ENCODE measurements at places on chromosomes 3 and 15. TPM values are rescaled to one million over a fixed set of nuclear protein-coding genes. Genes with fewer than 3 reads are reported as not detected.

- no peaks in the 10 kb centered on the region for H3K27me3 ChIP-seq
- H3K36me3 ChIP-seq, result no peaks in the 10 kb centered on the region
- H3K27ac ChIP-seq, result no peak overlapping the region
Measured at GRCh38 chr3:123076112-123076495, 9.3 kb downstream of the PDIA5 start.

DNA sequence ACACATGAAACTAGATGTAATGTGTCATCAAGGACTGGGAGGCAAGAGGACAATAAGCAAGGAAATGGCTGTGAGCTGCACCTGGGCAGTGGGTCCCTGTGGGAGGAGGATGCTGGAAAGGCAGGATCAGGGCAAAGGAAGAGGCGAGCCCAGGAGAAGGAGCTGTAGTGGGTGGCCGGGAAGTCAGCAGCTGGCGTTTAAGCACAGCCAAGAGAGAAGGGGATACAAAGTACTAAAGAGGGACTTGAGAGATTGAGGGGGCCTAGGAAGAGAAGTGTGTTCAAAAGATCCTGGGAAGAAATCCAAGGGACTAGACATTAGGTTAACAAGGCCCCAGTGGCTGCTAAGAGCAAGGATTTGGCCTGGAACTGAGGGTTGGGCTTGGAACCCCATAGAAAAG lies 188.5 kb upstream of the SLC24A5 start:
- H3K27me3 ChIP-seq, result peaks cover 3% of the 10 kb centered on the region
- H3K27ac ChIP-seq, result no peak overlapping the region
- H3K36me3 ChIP-seq, result no peaks in the 10 kb centered on the region

- no peaks in the 10 kb centered on the region for H3K4me1 ChIP-seq
- no peaks in the 10 kb centered on the region for H3K27me3 ChIP-seq
- peaks cover 24% of the 10 kb centered on the region for H3K36me3 ChIP-seq
- H3K27ac ChIP-seq, result no peak overlapping the region
Measured at GRCh38 chr3:184825121-184825820, 13.3 kb downstream of the VPS8 start.

GRCh38 chr15:66800584-66801235 lies 98.7 kb downstream of the SMAD6 start:
- no peak overlapping the region for H3K27ac ChIP-seq
- no peaks in the 10 kb centered on the region for H3K36me3 ChIP-seq
- H3K4me3 ChIP-seq, result no peak overlapping the region
- H3K4me1 ChIP-seq, result peaks cover 2% of the 10 kb centered on the region

DNA sequence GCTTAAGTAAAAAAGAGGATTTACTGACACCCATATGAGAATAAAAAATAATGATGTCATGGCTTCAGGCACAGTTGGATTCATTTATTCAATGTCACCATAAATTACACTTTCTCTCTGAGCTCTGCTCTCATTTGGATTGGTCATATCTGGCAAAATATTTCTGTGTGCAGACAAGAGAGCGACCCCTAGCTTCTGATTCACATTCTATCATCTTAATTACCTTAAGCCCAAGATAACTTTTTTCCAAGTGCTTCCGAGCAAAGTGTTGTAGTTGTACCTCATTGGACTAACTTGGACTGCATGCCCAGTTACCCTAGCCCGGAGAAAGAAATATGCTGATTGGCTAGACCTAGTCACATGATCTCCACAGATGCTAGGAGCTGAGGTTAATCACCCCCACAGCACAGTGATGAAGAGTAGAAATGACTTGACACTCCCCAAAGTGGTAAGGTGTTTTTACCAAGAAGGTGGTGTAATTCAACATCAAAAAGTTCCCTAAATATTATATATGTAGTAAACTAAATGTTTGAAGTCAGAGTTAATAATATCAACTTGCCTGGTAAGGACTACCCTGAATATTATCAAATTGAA lies 552.2 kb upstream of the SUCLG2 start:
- H3K36me3 ChIP-seq, result no peaks in the 10 kb centered on the region
- no peak overlapping the region for H3K27ac ChIP-seq
- no peaks in the 10 kb centered on the region for H3K27me3 ChIP-seq

- no peak overlapping the region for H3K4me3 ChIP-seq
- no peak overlapping the region for H3K27ac ChIP-seq
- H3K27me3 ChIP-seq, result no peaks in the 10 kb centered on the region
- H3K4me1 ChIP-seq, result no peaks in the 10 kb centered on the region
Measured at GRCh38 chr3:54257125-54257720, 134.9 kb downstream of the CACNA2D3 start.

DNA sequence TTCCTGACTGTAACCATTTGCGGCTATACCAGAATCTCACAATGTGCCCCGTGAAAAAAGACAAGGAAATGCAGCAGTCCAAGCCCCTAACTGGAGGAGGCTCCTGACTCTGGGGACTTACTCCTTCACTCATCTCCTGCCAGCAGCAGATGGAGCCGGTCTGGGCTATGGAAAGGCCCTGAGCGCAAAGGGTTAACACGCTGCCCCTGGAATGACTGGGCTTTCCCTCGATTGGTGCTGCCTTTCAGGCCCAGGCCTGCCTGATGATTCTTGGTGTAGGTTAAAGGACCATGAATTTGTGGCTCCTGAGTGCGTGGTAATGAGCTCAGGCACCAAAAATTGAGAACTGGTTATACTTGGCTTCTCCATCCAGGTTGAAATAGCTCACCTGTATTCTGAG lies 42.3 kb upstream of the GALNT15 start:
- no peaks in the 10 kb centered on the region for H3K36me3 ChIP-seq
- H3K27me3 ChIP-seq, result peaks cover 3% of the 10 kb centered on the region
- DNase-seq, result no peak
- H3K27ac ChIP-seq, result no peak overlapping the region
- no peak overlapping the region for H3K4me3 ChIP-seq
- no peaks in the 10 kb centered on the region for H3K4me1 ChIP-seq

- peaks cover 14% of the 10 kb centered on the region for H3K36me3 ChIP-seq
- H3K27me3 ChIP-seq, result no peaks in the 10 kb centered on the region
- peak overlapping the region; percentile 52 for H3K4me3 ChIP-seq
- peak overlapping the region; percentile 92 for H3K27ac ChIP-seq
Measured at GRCh38 chr3:32420126-32421038, 28.7 kb downstream of the CMTM7 start.

The CSTA gene
- total RNA-seq, result not detected

The ATP13A5 gene
- not detected for total RNA-seq

The NKIRAS1 gene
- 3.4 TPM for total RNA-seq

GRCh38 chr15:70034596-70034995 lies 63.1 kb downstream of the TLE3 start:
- peaks cover 12% of the 10 kb centered on the region for H3K27me3 ChIP-seq
- H3K4me3 ChIP-seq, result no peak overlapping the region
- no peaks in the 10 kb centered on the region for H3K4me1 ChIP-seq
- no peak for DNase-seq
- H3K36me3 ChIP-seq, result no peaks in the 10 kb centered on the region

- H3K36me3 ChIP-seq, result no peaks in the 10 kb centered on the region
- no peak for DNase-seq
- no peaks in the 10 kb centered on the region for H3K27me3 ChIP-seq
- no peak overlapping the region for H3K4me3 ChIP-seq
Measured at GRCh38 chr3:126900859-126901540, 81.9 kb upstream of the PLXNA1 start.

- no peak overlapping the region for H3K4me3 ChIP-seq
- H3K27me3 ChIP-seq, result peaks cover 2% of the 10 kb centered on the region
- H3K4me1 ChIP-seq, result no peaks in the 10 kb centered on the region
- H3K36me3 ChIP-seq, result no peaks in the 10 kb centered on the region
- no peak overlapping the region for H3K27ac ChIP-seq
- no peak for DNase-seq
Measured at GRCh38 chr3:14278799-14279625, 100.4 kb downstream of the LSM3 start.

DNA sequence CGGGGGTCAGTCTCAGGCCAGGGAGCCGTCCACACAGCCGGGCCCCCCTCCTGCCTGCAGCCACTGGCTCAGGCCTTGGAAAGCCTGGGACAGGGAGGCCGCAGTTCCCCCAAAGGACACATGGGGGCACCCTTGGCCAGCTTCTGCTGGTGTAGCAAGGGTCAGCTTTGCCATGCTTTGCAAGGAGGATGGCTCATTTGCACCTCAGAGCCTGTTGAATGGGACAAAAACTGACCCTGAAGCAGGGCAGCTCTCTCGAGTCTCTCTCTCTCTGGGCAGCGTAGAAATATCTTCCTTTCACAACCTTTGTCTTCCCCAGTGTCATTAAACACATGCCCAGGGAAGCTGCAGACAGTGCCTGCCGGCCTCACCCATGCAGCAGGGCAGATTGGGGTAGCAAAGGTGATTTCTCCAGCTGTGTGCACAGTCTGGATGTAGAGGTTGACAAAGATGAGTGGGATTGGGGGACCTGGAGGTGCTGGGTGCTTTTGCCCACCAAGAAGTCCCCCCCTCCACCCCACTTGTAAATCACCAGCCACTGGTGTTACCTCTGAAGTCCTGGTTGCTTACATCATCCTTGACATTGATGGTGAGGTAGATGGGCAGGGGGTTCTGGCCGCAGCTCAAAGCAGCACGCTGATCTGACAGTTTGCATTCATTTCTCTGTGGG lies 17.4 kb upstream of the EHD4 start:
- H3K27me3 ChIP-seq, result peaks cover 2% of the 10 kb centered on the region
- H3K4me3 ChIP-seq, result no peak overlapping the region
- DNase-seq, result peak; percentile 89
- no peak overlapping the region for H3K27ac ChIP-seq

The SLCO3A1 gene
- total RNA-seq, result 20.8 TPM

The EXD1 gene
- total RNA-seq, result not detected

DNA sequence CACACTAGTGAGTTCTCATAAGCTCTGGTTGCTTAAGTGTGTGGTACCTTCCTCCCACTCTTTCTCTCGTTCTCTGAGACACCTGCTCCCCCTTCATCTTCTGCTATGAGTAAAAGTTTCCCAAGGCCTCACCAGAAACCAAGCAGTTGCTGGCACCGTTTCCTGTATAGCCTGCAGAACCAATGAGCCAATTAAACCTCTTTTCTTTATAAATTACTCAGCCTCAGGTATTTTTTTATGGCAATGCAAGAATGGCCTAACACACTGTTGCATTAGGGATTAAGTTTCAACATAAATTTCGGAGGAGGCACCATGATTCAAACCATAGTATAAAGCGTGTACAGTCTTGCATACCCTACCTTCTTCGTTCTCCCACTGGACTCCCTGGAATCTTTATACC lies 252.3 kb upstream of the CHRM5 start:
- H3K36me3 ChIP-seq, result no peaks in the 10 kb centered on the region
- H3K4me1 ChIP-seq, result no peaks in the 10 kb centered on the region
- DNase-seq, result no peak
- no peak overlapping the region for H3K27ac ChIP-seq

The ANKRD63 gene
- not detected for total RNA-seq

DNA sequence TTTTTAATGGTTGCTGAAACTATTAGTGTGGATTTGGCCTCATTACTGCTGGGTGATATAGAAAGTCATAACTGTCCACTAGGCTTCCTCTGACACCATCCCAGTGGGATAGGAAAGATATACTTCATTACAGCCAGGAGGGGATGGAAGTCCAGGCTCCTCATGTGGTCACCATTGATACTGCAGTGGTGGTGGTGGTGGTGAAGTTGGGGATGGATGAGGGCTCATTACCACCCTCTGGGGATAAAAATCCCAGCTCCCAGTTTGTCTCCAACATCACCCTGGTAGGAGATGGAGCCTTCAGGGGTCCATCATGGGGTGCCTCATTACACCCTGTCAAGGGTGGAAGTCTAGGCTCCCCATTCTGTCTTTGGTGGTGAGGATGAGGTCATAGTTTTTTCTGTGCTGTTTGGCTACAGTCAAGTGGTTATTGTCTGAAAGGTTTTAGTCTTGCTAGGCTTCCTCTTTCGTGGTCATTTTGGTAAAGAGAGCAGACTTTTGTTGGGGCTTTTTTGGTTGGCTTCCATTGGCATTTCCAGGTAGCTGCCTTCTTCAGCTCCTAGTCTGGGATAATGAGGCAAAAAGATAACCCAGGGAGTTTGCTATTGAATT lies 30.1 kb upstream of the FILIP1L start:
- H3K4me1 ChIP-seq, result peaks cover 23% of the 10 kb centered on the region
- H3K4me3 ChIP-seq, result no peak overlapping the region
- H3K36me3 ChIP-seq, result peaks cover 43% of the 10 kb centered on the region
- no peaks in the 10 kb centered on the region for H3K27me3 ChIP-seq

The CLEC3B gene
- total RNA-seq, result not detected

- no peaks in the 10 kb centered on the region for H3K27me3 ChIP-seq
- H3K4me1 ChIP-seq, result peaks cover 3% of the 10 kb centered on the region
- H3K36me3 ChIP-seq, result peaks cover 58% of the 10 kb centered on the region
- no peak overlapping the region for H3K27ac ChIP-seq
Measured at GRCh38 chr3:183074261-183074660, 25.0 kb downstream of the MCCC1 start.

The HRG gene
- total RNA-seq, result not detected

The PDE8A gene
- 17.7 TPM for total RNA-seq

The SLC27A2 gene
- total RNA-seq, result 54.0 TPM

- peak; percentile 33 for DNase-seq
- no peak overlapping the region for H3K27ac ChIP-seq
- H3K4me1 ChIP-seq, result peaks cover 36% of the 10 kb centered on the region
- no peak overlapping the region for H3K4me3 ChIP-seq
- peaks cover 62% of the 10 kb centered on the region for H3K27me3 ChIP-seq
Measured at GRCh38 chr3:134797741-134798451, 2.8 kb downstream of the EPHB1 start.

GRCh38 chr3:52532517-52532837 lies 1.2 kb downstream of the NT5DC2 start:
- no peaks in the 10 kb centered on the region for H3K27me3 ChIP-seq
- H3K4me3 ChIP-seq, result peak overlapping the region; percentile 76
- peaks cover 5% of the 10 kb centered on the region for H3K36me3 ChIP-seq
- H3K4me1 ChIP-seq, result peaks cover 26% of the 10 kb centered on the region
- DNase-seq, result peak; percentile 71

The CHSY1 gene
- total RNA-seq, result 59.4 TPM

DNA sequence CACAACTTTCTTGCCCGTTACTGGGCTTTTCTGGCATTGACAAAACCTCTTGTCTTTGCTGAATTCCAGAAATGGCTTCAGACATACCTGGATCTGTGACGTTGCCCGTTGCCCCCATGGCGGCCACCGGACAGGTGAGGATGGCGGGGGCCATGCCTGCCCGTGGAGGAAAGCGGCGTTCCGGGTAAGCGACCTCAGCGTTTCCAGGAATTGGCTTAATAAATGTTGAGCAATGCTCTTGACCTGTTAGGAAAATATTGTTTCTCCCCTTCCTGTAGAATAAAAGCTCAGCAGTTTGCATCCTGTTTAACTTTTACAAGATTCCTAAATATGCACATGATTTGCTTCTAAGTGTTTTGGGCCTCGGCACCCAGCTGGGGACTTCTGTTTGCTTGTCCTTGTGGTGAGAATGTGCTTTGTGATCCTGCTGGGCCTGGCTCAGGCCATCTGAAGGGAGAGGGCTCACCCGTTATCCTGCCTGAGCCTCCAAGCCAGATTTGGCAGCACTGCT lies 46.7 kb downstream of the ARNT2 start:
- H3K4me1 ChIP-seq, result peaks cover 2% of the 10 kb centered on the region
- no peak overlapping the region for H3K4me3 ChIP-seq
- no peak for DNase-seq
- H3K36me3 ChIP-seq, result no peaks in the 10 kb centered on the region
- peaks cover 26% of the 10 kb centered on the region for H3K27me3 ChIP-seq

GRCh38 chr3:23944007-23944783 lies 891 bp upstream of the NR1D2 start:
- H3K27me3 ChIP-seq, result peaks cover 28% of the 10 kb centered on the region
- H3K4me3 ChIP-seq, result peak overlapping the region; percentile 76
- peaks cover 3% of the 10 kb centered on the region for H3K36me3 ChIP-seq
- H3K27ac ChIP-seq, result peak overlapping the region; percentile 16

The IFT122 gene
- 34.0 TPM for total RNA-seq

The SIDT1 gene
- total RNA-seq, result 31.6 TPM

The CTXN2 gene
- not detected for total RNA-seq
